Brain (organoid and tissue), 16 donors: ENCODE measurements at places on chromosomes 5 and 9.

GRCh38 chr5:65191554-65192135 is 290.1 kb downstream of the ADAMTS6 start:
- DNase-seq = no peak

DNA sequence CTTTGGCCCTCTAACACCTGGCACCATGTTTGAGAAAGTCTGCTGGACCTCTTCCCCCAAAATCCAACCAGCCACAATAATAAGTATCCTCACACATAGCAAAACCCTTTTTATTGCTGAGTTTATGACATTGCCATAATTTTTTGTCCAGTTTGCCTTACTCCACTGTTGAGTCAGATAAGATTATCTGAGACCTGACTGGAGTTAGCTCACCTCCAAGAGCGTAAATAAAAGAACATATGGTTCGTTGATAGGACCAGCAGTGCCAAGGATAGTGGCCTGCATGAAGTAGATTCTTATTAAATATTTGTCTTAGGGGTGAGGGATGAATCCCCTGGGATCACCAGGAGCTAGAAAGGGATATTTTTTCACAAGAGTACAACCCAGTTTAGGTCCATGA is 510.6 kb upstream of the MPDZ start:
- DNase-seq = no peak

DNA sequence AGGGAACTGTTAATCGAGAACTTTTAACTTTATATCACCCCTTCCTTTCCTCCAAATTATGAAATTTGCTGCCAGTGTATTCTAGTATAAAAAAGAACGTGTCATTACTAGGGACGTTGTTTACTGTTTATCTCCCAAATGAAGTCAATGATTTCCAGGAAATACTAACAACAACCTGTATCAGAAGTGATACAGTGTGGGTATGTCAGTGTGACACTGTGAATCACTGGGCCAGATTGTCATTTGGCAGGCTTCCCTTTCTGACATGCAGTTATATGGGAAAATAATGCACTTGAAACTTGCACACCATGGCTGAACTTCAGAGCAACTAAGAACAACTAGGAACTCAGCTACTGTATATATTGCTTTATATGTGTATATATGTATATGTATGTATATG is 12.6 kb downstream of the ZNF462 start:
- DNase-seq = no peak

- DNase-seq = peak; percentile 75
These were observed 408.8 kb upstream of the IRX1 start for GRCh38 chr5:3186736-3187405.

DNA sequence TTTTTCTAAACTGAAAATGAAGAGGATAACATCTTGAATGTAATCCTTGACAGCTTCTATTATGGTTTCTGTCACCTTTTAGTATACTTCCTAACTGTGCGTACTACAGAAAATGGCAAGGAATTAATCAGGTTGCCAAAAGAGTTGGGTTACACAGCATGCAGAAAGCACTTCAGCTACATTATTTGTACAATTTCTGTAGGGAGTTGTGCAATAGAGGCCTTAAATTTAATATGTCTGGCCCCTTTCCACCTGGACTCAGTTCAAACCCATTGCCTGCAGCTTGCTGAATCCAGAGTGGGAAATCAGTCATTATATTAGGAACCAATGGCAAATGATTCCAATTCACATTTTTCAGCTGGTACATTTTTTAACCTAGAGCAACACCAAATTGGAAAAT is 549.7 kb downstream of the CSNK1G3 start:
- peak; percentile 58 for DNase-seq

DNA sequence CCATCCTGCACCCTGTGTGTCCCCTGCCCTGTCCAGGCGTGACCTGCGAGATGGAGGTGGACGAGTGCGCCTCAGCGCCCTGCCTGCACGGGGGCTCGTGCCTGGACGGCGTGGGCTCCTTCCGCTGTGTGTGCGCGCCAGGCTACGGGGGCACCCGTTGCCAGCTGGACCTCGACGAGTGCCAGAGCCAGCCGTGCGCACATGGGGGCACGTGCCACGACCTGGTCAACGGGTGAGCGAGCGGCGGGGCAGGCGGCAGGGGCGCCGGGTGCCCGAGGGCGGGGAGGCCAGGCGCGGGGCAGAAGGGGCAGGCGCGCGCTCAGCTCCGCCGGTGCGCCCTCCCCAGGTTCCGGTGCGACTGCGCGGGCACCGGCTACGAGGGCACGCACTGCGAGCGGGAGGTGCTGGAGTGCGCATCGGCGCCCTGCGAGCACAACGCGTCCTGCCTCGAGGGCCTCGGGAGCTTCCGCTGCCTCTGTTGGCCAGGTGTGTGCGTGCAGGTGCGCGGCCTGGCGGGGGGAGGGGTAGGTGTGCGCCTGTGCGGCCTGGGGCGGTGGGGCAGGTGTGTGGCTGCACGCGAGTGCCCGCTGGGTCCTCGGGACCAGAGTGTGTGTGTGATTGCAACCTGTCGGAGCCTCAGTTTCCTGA is 10.0 kb downstream of the CRB2 start:
- DNase-seq = no peak

- DNase-seq = no peak
These were observed 184.7 kb downstream of the C9orf50 start for GRCh38 chr9:129435988-129436717.

GRCh38 chr5:145636371-145636770 is 198.8 kb downstream of the PRELID2 start:
- DNase-seq = no peak

- DNase-seq = peak; percentile 77
These were observed 34.7 kb downstream of the ADAMTSL2 start for GRCh38 chr9:133569121-133569785.

- DNase-seq = no peak
These were observed 847.9 kb downstream of the EFNA5 start for GRCh38 chr5:106822851-106823250.

GRCh38 chr9:135865531-135865930 is 41.8 kb downstream of the CAMSAP1 start:
- no peak for DNase-seq

DNA sequence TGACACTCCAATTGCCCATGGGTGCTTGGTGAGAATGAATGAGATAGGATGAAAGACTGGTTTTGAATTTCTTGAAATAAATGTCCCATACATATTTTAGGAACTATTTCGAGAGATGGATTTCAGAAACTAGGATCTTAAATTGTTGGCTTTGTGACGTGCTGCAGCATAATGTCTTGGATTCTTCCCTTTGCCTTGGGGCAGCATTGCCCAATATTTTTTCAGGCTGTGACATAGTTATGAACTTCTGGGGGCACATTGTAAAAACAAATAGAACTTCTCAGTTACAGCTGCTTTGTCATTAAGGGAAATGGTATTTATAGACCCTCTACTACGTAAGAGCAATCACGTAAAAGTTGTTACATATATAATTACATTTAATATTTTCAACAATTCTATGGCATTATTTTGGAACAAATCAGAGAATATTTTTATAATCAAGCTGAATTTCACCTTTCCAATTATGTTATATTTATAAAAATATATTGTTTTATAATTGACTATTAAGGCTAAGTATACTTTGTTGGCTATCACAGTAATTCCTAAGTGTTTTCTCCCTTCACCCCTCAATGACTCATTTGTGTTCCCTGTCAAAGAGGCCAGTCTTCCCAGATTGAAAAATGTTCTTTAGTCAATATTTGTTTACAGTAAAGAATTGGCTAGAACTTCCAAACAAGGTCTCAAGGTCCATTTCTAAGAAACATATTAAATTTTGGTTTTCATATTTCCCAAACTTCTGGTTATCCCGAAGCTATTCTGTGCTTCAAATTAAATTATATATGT is 1388.3 kb upstream of the ACO1 start:
- no peak for DNase-seq

- no peak for DNase-seq
These were observed 3.2 kb downstream of the TDRD7 start for GRCh38 chr9:97415146-97415545.

GRCh38 chr5:40842351-40842750 is 1.2 kb downstream of the CARD6 start:
- no peak for DNase-seq

DNA sequence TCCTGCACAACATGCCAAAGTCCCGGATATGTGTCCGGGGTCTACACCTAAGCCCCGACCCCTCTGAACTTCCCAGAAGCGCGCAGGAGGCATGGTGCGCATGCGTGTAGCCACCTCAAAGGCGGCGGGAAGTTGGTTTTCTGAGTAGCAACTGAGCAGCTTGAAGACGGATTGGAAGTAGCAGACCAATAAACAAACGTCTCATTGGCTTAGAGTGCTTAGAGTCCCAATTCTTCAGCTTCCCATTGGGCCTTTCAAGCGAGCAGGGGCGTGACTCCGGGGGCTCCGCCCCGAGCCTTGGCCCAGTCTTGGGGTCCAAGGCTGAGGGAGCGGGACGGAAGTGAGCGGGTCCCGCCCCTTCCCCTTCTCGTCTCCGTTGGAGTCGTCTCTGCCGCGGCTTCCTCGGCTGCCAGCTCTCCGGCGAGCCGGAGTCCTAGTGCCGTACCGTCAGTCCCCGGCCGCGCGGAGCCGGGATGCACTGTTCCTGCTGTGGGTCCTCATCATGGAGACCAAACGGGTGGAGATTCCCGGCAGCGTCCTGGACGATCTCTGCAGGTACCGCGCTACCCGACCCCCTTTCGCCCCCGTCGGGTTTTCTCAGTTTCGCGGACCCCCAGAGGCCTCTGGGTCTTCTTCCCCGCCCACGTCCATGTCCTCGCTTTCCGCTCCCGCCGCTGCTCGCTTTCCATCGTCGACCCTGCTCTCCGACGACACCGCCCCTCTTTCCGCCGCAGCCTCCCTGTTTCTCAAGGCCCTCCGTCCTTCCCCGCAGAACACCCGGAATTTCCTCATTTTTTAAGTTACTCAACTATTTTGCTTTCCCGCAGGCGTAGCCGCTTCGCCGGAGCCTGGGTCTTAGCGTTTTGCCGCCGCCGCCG is at the start of gene DCP2:
DCP2 (plus strand) TSS at position 367 of the 878 bp plus-strand sequence; CDS start at position 503, 136 bp downstream.
- peak; percentile 99 for DNase-seq

- no peak for DNase-seq
These were observed 55.8 kb downstream of the RFK start for GRCh38 chr9:76338418-76338817.

GRCh38 chr9:94908011-94908563 is 181.6 kb downstream of the AOPEP start:
- DNase-seq = no peak

DNA sequence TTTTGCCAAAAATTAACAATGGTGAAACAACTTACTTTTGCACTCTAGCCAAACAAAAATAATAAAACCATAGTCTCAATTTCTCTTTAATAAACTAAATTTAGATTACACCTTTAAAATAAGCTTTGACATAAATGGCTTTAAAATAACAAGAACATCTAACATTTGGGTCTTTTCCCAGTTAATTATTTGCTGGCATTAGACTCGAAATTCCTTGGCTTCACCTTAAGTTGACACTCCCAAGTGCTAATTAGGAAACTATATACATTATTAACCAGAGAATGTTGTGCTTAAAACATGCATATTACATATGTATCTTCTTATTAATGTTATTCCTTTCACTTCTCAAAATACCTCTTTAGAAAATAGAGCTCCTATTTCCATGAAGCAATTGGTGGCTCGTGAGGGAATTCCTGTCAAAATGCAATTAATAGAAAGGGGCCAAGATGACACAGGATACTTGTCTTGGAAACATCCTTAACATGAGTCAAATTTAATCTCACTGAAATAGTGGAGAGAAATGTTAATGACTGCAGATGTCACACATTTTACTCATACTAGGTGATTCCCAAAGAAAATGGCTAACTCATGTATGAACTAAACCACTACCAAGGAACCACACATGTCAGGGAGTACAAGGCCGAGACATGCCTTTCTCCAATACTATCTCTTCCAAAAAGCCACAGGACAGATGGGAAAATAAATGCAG is 932.9 kb upstream of the DMAC1 start:
- peak; percentile 28 for DNase-seq

GRCh38 chr9:114883709-114884108 is 46.7 kb downstream of the TNFSF8 start:
- no peak for DNase-seq

DNA sequence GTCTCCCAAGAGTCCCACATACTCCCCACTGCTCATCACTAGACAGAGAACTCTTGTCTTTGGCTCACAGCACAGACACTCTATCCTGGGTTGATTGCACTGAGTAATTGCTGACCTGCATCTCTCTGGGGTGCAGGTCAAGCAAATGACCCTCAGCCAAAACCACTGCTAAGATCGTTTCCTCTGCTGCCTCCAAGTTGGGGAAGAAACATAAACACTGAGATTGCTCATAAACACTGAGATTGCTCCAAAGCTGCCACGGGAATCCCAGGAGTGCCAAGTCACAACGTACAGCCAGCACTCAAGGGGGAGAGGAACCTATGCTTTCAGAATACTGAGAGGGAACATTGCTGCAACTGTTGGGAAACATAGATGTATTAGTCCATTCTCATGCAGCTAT is 1402.1 kb upstream of the ACO1 start:
- no peak for DNase-seq

GRCh38 chr5:123474228-123474627 is 37.7 kb upstream of the CSNK1G3 start:
- DNase-seq = peak; percentile 60

- no peak for DNase-seq
These were observed 90.2 kb upstream of the FAM174A start for GRCh38 chr5:100444961-100445360.

DNA sequence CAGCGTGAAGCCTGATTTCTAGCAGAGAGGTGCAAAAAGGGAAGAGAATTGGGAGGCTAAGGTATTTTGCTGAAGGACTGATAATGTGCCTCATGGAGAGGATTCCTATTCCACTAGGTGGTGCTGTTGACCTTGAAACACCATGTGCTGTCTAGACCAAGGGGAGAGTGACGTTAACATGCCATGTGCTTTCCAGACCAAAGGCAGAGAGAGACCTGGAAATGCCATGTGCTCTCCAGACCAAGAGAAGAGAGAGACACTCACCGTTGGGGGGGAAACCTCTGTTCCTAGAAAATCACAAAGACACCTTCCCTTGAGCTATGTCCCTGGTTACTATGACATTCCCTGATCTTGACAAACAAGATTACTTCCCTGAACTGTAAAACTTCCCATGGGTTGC is 286.0 kb upstream of the TUSC1 start:
- DNase-seq = no peak

DNA sequence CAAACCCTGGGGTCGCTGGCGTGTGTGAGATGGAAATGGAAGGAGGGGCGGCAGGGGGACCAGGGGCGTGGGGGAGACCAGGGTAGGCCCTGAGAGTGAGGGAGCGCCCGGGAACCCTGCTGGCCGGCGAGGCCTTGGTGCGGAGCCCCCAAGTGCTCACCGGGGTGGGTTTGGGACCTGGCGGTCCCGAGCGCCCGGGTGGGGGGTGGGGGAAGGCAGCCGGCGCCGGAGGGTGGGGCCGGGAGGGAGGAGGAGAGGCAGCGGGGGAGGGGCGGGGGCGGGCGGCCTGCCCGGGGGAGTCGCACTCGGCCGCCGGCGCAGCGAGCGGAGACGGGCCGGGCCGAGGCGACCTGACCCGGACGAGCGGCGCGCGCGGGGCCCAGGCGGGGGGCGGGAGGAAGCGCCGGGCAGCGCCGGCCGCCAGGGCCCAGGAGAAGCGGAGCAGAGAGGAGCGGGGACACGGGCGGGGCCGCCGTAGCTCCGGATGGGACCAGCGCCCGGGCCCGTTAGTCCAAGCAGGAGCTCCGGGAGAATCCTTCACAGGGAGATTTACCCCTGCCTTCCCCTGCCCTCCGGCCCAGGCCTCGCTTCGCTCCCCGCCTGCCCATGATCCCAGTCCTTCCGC is at the start of gene NPR2:
NPR2 (plus strand) TSS at position 295 of the 625 bp plus-strand sequence. CDS start 818 bp downstream, outside the sequence.
- peak; percentile 23 for DNase-seq

GRCh38 chr9:115980976-115981375 is 172.6 kb upstream of the PAPPA start:
- no peak for DNase-seq
